Liver (tissue), 10 donors: ENCODE measurements at places on chromosomes 6 and 20. TPM values are rescaled to one million over a fixed set of nuclear protein-coding genes. Genes with fewer than 3 reads are reported as not detected.

GRCh38 chr20:33005908-33006775 lies 1.4 kb upstream of the BPIFB2 start:
- no peak for DNase-seq

GRCh38 chr6:54609981-54610380 lies 236.6 kb upstream of the FAM83B start:
- DNase-seq: no peak

GRCh38 chr6:42545226-42545773 lies 18.5 kb upstream of the UBR2 start:
- DNase-seq: no peak

Gene MAP3K7
- total RNA-seq: 14.5 TPM

- no peak for DNase-seq
Observed at GRCh38 chr20:62995898-62996595, 10.7 kb downstream of the BHLHE23 start.

- no peak for DNase-seq
Observed at GRCh38 chr20:5024982-5025381, 23.7 kb upstream of the SLC23A2 start.

Gene FNDC11
- total RNA-seq: not detected

DNA sequence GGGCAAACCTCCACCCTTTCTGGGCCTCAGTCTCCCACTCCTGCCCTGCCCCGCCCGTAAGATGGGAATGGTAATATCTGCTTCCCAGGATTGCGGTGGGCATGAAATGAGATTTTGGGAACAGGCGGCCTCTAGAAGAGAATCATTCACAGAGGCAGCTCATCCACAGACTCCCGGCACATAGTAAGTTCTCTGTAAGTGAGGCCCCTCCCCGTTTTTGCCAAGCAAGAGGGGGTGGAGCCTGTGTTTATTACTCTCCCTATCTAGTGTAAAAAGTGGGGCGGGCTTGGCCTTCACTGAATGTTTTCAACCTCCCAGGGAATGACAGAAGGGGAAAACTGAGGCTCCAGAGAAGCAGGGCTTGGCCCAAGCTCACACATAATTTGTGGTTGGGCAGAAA lies 20.0 kb downstream of the SUN5 start:
- no peak for DNase-seq

DNA sequence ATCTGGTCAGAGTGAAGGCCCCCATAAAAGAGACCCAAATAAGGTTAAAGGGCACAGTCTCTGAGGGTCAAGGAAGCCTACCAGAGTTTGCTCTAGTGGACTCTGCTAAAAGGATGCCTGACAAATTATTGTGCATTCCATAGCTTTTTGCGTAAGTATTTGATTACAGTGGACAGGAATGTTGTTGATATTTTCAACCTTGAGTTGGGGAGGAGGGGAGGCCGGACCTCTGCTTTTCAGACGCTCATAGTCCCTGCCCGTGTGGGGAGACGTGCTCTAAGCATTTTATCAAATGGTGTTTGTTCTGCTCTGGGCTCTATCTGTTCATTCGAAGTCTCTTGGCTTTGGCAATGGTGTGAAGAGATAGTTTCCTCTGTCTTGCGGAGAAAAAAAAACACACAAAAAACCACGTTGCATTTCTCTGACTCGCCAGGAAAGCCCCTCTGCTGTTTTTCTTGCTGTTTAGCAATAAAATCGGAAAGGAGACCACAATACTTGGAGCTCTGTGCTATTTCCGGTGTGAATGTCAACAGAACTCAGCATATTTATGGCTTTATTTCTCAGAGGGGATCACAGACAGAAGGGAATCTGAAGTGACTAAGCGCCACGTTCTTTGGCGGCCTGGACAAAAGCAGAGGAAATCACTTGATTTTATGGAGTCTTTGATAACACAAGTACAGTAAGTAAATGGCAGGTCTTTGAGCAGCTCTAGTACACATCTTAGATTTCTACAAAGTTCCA lies 159.8 kb downstream of the ZFP64 start:
- no peak for DNase-seq

Gene HS3ST5
- total RNA-seq: not detected

DNA sequence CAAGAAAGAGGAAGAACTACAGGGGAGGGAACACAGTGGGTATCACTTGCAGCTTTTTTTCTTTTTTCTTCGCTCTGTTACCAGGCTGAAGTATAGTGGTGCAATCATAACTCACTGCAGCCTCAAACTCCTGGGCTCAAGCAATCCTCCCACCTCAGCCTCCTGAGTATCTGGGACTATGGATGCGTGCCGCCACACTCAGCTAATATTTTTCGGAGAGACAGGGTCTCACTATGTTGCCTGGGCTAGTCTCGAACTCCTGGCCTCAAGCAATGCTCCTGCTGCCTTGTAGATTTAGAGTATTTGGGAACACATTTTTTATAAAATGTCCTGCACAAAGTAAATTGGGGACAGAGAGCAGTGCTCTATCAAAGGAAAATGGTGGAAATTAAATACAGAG lies 28.3 kb downstream of the PARD6B start:
- no peak for DNase-seq

DNA sequence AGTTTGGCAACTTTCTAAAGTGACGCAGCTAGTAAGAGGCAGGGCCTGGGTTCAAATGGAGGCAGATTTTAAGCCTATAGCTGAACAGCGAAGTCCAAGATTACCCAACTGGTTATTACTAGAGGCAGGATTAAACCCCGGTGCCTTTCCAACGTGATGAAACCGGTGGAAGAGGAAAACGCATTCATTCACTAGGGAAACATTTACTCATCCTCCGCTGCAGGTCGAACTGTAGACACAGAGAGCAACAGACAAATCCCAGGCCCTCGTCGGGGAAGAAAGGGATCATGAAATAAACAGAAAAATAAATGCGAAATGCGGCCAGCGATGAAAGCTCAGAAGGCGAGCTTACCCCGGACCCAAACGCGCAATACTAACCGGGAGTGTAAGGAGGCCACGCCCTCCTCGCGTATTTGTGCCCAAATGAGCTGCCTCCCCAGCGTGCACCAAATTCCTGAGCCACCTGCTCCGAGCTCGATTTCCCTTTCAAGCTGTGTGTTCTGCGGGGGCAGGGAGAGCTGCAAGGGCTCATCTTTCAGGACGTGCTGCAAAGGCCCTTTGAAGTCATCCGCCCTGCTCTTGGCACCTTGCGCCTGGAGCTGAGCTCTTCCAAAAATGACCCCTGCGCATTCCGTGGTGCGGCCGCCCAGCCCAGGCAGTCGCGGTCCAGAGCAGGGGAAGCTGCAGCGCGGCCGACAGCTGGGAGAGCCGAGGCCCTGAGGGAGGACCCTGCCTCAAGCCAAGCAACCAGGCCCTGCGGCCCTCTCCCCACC lies 46.9 kb downstream of the PDYN start:
- DNase-seq: no peak

DNA sequence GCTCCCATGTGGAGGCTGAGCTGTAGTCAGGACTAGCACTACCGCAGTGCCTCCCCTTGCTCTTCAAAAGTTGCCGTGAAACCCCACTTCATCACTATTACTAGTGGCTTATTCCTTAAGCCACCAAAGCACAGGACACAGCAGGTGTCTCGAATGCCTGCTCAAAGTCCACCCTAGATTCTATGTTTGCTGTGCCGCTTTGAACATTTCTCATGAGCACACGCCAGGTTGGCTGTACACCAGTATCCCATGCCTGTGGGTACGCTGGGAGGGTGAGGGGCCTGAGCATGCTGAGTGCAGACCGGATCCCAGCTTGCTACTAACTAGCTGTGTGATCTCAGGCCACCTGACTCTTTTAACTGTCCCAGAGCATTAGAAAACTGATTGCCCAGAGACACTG lies 335.8 kb upstream of the QKI start:
- DNase-seq: no peak

DNA sequence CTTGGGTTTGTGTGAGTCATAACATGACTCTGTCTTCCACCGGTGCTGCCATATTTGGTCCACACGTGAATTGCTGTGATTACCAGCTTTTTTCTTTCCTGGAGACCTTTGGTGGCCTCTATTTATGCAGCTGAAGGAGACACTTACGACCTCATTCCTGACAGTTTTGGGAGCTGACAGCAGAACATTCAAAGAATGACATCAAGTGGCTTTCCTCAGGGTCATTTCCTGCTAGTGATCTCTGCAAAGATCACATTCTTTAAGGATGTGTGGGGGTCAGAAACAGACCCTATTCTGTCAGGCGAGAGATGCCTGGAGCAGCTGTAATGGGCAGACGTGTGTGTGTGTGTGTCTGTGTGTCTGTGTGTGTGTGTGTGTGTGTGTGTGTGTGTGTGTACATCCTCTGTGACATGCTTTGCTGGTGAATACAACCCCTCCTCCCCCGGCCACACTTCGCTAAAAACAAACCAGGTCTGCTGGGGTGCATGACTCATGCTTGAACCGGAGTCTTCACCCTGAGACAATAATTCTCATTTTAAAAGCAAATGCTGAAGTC lies 115.6 kb downstream of the TMEM170B start:
- DNase-seq: no peak

DNA sequence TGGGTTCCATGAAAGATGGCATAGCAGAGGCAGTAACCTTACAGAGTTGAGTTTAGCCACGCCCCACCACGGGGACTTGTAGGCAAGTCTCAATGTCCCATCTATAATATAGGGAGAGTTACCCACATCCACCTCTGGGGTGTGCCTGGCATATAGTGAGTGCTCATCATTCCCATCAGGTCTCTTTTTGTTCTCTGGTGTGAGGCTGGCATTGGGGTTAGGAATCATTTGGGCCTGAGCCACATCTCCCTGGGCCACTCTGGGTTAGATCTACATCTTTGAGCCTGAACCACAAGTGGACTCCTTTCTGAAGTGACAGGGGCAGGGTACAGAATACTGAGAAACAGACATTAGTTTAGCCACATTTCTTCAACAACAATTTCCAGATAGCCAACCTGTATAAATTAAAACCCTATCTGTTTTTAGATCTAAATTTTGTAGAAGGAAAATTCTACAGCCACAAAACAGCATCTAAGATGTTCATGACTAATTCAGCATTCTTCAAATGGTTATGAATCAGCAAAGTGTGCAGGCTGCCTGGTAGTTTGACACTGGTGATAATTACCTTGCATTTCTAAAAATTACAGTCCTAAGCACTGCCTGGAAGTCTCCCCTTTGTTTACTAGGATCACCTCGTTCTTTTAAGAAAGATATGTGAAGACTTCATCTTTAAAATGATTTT lies 20.1 kb downstream of the RNF24 start:
- DNase-seq: no peak

DNA sequence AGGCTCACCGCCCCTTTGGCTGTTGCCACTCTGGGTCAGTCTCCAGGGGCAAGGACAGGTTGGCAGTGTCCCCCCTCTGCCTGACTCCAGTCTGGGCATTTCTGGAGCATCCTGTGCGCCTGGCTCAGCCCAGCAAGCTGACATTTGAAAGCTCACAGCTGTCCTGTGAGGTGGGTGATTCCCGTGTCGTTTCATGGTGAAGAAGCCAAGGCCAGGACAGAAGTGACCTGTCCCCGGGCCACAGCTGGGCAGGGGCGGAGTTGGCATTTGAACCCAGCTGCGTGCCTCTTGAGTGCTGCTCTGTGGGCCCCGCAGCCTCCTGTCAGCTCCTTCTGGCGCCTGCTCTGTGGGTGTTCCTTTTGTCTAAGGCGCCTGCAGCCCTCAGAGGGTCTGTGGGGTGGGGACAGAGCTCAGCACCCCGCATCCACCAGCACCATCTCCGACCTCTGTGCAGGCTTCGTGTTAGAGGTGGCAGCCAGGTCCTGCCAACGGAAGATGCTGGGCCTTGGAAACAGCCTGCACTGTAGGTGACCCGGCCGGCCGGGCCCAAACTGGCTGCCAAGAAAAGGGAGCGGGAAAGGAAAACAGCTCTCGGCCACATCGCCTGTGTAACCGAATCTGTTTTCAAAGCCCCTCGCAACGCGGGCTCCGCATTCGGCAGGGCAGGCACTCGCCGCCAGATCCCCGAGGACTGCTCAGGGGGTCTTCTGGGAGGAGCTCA lies 5.8 kb upstream of the GATA5 start:
- DNase-seq: no peak

DNA sequence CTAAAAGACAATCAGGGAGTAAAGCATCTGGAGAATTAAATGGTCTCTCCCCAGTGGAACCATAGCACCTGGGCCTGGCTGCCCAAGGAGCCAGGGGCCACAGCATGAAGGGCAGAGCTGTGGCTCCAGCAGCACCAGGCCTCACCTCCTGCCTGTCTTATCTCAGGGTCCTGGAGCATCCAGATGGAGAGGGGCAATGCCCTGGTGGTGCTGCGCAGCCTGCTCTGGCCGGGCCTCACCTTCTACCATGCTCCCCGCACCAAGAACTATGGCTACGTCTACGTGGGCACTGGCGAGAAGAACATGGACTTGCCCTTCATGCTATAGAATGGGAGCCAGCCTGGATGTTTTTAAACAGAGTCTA lies 17.0 kb downstream of the MRPS18A start:
- DNase-seq: no peak

GRCh38 chr6:3283641-3284435 lies 25.1 kb downstream of the PSMG4 start:
- DNase-seq: no peak

DNA sequence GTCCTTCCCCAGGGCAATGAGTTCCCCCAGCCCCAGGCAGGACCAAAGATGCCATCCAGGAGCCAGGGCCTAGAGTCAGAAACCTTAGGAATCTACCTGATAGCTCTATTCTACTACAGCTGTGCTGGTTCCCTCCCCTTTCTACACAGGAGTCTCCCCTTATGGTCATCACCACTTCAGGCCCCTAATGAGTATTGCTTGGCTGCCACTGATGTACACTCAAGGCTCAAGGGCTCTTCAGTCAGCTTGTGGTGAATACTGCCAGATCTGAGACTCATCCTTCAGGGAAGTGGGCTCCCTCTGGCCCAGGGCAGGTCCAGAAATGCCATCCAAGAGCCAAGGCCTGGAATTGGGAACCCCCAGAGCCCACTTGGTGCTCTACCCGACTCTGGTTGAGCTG lies 248.6 kb downstream of the ALDH8A1 start:
- no peak for DNase-seq

DNA sequence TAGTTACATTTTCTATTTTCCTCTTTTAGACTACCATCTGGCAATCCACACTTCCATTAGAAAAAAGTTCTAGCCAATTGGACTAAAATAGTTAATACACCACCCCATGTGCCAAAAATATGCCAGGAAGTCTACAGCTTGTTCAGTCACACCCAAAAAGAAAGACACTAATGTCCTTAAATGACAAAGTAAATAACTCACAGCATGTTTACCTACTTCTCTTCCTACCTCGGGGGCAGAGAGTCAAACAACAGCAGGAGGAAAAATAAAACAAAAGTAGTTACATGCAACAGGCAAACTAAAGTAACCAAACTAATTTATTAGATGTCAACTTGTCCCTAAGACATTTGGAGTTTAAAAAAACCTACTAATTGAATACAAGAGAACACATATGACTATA lies 57.0 kb downstream of the UBE3D start:
- DNase-seq: no peak

DNA sequence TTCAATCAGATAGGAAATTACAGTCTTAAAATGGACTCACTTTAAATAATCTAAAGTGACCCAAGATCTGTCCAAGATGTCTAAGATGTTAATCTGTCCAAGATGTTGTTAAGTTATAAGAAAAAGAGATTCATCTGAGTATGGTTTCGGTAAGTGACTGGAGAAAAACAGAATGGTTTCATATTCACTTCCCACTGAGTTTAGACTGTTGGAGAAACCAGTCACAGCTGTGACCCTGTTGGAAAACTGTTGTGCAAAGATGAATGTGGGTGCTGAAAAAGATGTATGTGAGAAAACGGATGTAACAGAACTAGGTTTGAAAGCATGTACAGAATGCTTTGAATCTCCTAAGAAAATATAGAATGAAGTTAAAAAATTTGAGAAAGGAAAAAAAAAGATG lies 325.9 kb downstream of the COL12A1 start:
- no peak for DNase-seq

- DNase-seq: no peak
Observed at GRCh38 chr6:20575125-20575524, 40.9 kb downstream of the CDKAL1 start.

Gene DNPH1
- total RNA-seq: 59.8 TPM

Gene DST
- total RNA-seq: 95.9 TPM

Gene TCF19
- 0.67 TPM for total RNA-seq
